Daoy (cell line): ENCODE measurements at places on chromosomes 5 and 9.

- peak; percentile 13 for DNase-seq
These were observed 118.0 kb upstream of the RAI14 start for GRCh38 chr5:34538026-34538672.

- DNase-seq = no peak
These were observed 47.9 kb upstream of the CHSY3 start for GRCh38 chr5:129856325-129856724.

GRCh38 chr9:77614645-77615044 lies 33.5 kb downstream of the GNA14 start:
- no peak for DNase-seq

- DNase-seq = no peak
These were observed 1045.7 kb upstream of the CDH9 start for GRCh38 chr5:28084069-28084468.

- peak; percentile 91 for DNase-seq
These were observed 6.6 kb upstream of the XPA start for GRCh38 chr9:97703437-97704344.

DNA sequence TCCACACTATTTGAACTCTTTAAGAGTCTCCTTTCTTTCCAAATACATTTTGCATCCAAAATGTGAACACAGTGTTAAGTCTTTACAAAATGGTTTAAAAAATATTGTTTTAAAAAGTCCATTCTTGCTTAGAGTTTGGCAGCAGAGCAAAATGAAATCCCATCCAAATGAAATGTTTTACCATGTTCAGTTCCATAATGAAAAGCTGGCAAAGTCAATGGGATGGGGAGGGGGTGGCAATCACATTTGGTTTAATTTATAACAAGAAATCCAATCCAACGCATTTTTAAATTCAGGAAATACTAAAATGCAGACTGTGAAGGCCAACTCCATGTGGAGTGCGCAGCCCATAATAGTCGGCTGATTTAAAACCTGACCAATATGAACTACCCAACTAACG lies 39.4 kb downstream of the MRPL36 start:
- DNase-seq = no peak

- DNase-seq = no peak
These were observed 178.8 kb downstream of the TRIO start for GRCh38 chr5:14321936-14322335.

DNA sequence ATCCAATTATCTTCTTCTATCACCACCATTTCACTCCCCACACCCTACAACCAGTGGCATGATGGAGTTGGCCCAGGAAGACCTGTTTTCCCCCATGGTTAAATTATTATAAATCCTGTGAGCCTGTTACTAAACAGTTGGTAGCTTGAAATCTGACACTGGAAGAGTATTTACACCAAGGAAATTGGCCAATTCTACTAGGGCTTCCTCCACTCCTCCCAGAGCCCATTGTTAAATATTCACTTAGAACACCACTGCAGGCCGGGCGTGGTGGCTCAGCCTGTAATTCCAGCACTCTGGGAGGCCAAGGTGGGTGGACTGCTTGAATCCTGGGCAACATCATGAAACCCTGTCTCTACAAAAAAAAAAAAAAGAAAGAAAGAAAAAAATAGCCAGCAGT lies 32.4 kb upstream of the CKS2 start:
- no peak for DNase-seq

GRCh38 chr5:54022223-54022622 lies 288.1 kb downstream of the ARL15 start:
- DNase-seq = no peak

DNA sequence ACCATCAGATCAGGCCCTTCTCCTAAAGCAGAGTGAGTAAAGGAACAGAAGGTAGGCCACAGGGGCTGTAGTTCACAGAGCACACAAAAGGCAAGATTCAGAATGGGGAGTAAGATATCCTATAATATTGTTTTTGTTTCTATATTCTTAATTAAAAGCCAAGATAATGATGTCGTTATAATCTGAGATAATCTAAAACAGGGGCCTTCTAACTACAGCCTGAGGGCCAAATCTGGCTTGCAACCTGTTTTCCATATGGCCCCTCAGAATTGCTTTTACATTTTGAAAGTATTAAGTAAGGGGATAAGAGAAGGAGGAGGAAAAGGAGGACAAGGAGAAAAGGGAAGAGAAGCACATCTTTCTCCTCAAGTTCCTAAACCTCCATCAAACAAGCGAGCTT lies 435.8 kb downstream of the CSNK1G3 start:
- no peak for DNase-seq

GRCh38 chr5:132150565-132150964 lies 77.0 kb downstream of the CSF2 start:
- DNase-seq = no peak

GRCh38 chr5:143041461-143041860 lies 271.3 kb downstream of the ARHGAP26 start:
- no peak for DNase-seq

DNA sequence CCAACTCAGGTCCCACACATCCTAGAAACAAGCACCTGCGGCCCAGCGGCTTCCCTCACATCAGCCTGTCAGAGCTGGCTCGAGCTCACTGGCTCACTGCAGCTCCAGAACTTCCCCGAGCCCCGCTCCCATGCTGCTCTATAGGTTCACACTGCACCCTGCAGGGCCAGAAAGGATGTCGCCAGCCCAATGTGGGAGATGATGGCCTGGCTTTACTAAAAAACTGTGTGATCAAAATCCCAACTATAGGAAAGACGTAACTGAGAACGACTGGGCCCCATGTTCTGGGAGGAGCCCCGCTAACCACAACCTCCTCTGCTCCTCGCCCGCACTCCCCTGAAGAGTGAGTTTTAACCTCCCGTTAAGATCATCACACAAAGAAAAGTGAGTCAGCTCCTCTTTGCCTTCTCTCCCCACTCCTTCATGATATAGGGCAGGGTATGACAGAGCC lies 4.6 kb downstream of the SURF4 start:
- no peak for DNase-seq

GRCh38 chr9:131411719-131412681 lies 18.1 kb downstream of the PRRC2B start:
- DNase-seq = no peak

- DNase-seq = peak; percentile 13
These were observed 28.0 kb upstream of the SYK start for GRCh38 chr9:90773617-90774016.

DNA sequence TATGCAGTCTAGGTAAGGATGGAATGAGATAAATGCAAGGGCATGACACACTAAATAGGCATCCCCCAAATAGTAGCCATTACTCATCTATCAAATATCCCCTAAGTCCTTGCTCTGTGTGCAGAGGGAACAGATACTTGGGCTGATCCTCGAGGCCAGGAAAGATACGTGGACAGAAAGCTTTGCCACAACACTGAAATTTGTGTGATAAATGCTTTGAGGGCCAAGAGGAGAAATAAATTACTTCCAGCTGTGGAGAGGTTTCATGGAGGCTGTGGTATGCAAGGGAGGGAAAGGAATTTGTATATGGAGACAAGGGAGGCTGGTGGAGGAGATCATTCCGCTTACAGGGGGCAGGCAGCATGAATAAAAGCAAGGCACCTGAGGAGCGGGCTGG lies 18.5 kb downstream of the ATOX1 start:
- peak; percentile 83 for DNase-seq

DNA sequence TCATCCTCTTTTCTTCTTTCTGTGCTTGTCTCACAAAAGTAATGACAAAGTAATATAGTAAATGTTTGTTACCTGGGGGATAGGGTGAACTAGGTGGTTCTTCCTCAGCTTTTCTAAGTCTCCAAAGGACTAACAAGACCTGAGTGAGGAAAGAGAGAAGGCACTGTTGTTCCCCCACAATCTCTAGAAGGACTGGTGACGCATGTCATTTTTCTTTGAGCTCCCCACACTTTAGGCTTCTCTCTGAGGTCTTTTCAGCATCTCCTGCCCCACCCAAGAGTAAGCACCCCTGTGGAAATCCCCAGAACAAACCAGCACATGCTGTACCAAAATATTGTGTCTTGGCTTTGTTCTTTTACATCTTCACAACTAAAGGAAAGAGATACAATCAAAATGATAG lies 2.4 kb upstream of the IL7R start:
- DNase-seq = no peak

DNA sequence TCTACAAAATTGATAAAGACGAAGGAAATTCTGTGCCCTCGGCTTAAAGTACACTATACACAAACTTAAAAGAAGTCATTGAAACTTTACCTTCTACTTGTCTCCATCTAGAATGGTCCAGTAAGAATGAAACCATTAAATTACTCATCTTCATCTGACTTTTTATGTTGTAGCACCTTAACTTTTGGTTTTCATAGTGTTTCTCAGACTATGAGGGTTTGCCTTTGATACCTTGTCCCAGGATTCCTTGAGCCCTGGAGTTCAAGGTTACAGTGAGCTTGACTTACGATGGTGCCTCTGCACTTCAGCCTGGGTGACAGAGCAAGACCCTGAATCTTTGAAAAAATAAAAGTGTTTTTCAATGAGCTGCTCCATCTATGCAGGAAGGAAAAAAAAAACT lies 132.2 kb downstream of the CDC42SE2 start:
- no peak for DNase-seq

DNA sequence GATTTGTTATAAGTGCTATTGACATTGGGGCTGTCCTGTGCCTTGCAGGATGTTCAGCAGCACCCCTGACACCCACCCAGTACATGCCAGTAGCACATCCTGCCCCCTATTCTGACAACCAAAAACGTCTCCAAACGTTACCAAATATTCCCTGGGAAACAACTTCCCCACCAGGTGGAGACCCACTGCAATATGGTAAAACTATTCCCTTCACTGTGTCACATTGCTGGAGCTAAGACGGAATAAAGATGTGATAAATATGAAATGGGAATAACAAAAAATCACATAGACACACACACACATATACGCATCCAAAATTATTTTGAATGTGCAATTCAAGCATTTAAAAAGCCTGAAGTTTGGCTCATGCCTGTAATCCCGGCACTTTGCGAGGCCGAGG lies 874.3 kb upstream of the DMAC1 start:
- no peak for DNase-seq

DNA sequence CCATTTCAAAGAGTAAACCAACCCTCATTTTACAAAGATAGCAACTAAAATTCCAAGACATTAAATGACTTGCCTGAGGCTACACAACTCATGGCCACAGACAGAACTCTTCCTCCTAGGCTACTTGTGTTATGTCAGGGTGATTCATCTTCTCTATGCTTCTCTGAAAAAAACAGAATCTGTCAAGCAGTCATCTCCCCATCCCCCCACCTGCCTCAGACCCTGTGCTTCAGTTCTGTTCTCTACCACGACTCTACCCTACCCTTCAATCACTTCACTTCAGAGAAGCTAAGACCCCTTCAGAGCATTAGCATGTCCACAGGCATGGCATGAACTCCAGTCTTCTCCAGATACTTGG lies 277.7 kb upstream of the PTGER4 start:
- DNase-seq = no peak

GRCh38 chr5:116137544-116138378 lies 52.9 kb downstream of the COMMD10 start:
- peak; percentile 13 for DNase-seq

DNA sequence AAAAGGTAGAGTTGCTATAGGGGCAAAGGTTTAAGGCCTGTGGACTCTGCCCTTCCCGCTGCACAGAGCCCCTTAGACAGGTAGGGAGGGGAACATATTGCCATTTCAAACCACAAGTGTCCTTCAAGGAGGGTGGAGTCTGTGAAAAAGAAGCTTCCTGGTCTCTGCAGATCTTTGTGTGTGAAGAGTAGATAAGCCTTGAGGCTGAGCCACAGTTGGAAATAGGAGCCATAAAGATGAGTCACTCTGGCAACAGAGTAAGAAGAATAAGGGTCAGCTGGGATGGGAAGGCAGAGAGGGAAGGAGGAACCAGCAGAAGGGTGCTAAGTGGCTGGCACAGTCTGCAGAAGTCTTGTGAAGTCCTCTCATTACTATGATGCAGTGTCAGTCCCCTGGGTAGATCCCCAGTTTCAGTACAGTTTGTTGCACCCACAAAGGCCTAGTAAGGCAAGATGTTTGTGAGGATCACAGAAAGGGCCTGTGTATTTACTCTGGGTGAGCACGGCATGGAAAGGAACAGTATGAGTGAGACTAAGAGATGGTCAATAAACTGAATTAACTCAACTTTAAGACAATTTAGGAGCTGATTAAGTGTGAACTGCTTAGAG lies 18.1 kb downstream of the GRXCR2 start:
- peak; percentile 87 for DNase-seq

- no peak for DNase-seq
These were observed 67.4 kb downstream of the RASGRF2 start for GRCh38 chr5:81027481-81028058.
